ENCODE measurements at places on chromosomes 12 and 14. TPM values are rescaled to one million over a fixed set of nuclear protein-coding genes. Genes with fewer than 3 reads are reported as not detected.

The COX8C gene
- total RNA-seq, result not detected

The CHGA gene
- not detected for total RNA-seq

The SMIM41 gene
- not detected for total RNA-seq

The PLEKHG7 gene
- not detected for total RNA-seq

- DNase-seq, result no peak
Observed at GRCh38 chr12:60844875-60845274, 1249.0 kb downstream of the SLC16A7 start.

DNA sequence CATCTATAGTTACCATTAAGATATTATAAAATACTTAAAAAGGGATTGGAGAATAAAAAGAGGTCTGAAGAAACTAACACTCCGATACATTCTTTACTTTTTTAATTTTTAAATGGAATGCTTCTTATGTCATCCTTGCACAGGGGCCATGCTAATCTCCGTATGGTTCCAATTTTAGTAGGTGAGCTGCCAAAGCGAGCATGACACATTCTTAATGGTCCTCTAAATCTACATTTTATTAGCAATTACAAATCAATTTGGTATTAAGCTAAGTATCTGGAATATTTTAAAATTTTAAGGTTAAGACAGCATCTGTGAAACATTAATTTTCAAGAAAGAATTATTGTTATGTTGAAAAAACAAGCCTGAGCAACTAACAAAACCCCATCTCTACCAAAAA, 6.2 kb upstream of the ARID4A start:
- DNase-seq, result no peak

DNA sequence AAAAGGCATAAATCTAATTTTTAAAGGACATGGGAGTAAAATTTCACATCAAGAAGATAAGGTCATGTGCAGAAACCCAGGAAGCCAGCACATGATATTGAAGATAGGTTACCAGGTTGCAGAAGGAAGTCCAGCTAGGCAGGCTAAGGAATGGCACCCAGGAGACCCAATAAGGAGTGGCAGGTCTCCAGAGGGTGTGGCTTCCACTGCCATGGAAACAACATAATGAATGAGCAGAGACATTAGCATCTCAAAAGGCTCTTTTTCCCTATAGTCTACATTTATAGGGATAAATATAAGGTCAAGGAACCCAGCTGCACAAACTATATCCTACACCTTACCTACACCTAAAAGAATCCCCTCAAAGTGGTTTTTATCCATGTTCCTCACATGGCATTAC, 275.9 kb downstream of the RPS29 start:
- no peak for DNase-seq

DNA sequence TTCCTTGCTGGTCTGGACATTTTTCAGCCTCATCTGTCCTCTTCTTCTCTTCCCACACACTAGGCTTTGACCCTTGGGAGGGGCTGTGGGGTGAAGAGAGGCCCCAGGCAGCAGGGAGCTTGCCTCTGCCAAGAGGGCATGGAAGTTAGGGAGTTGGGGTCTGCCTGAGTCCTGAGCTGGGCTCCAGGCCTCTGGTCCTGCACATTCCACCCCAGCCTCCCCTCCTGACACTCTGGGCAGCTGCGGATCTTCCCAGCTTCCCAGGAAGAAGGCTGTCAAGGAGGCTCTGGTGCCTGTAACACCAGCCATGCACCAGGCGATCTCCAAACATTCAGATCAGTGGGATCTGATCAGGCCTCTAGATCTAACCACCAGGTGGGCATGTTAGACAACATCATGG, 169.1 kb upstream of the PRMT8 start:
- DNase-seq, result no peak
